SW480 (cell line): ENCODE measurements at places on chromosomes 6 and 20.
A peak's percentile ranks its signal among the peaks of the same experiment; 100 is the strongest.

GRCh38 chr6:11128608-11129007, 17.1 kb upstream of the ERVFRD-1 start:
- DNase-seq: no peak

DNA sequence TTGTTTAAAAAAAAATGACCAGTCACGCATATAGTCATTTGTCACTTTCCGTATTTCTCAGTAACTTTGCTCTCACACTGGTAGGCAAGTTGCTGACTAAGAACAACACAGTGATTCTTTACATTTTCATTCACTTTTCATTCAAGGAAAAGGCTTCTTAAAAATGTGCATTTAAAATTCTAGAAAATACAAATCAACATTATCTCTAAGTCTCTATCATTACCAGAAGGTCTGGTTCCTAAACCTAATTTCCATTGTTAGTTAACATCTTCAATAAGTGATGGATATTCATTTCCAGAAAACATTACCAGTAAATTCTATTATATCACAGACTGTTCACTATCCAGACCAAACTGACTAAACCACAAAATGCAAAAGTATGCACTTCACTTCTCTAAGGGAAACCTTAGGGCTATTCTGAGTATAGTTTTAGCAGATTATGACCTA, 115.3 kb downstream of the AHI1 start:
- no peak for DNase-seq

- no peak for DNase-seq
These were observed 89.1 kb upstream of the TAB2 start for GRCh38 chr6:149228311-149228955.

DNA sequence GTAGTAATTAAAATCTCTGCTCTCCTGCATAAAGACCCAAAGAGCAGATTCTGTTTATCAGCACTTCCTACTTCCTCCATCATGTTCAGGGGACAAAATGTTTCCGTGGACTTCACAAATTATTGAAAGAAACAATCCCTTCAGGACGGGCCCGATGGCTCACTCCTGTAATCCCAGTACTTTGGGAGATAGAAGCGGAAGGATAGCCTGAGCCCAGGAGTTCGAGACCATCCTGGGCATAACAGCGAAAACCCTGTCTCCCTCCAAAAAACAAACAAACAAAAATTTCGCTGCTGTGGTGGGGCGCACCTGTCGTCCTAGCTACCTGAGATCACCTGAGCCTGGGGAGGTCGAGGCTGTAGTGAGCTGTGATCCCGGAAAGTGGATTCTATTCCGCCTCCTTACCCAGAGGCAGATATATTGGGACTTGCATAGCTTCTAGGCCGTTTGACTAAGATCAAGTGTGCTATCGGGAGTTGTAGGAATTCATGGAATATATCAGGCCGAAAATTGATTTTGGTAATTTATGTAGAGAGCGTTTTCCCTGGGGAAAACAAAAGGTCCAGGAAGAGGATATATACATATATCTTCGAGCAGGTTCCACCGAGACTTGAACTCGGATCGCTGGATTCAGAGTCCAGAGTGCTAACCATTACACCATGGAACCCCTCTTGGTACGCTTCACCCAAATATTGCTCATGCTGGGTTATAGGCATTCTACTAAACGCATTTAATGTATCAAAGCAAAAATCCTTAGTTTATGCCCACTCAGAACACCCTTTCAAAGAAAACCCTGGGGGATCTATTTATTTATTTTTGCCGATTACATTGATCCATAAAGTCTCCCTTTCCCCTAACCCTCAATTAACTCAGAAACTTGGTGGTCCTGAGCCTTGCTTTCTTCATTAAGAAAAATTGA, 74.5 kb upstream of the ZNF184 start:
- DNase-seq: peak; percentile 43

- DNase-seq: no peak
These were observed 84.7 kb downstream of the DLGAP4 start for GRCh38 chr20:36390719-36391415.

GRCh38 chr6:11363881-11364576, 131.6 kb upstream of the NEDD9 start:
- no peak for DNase-seq

DNA sequence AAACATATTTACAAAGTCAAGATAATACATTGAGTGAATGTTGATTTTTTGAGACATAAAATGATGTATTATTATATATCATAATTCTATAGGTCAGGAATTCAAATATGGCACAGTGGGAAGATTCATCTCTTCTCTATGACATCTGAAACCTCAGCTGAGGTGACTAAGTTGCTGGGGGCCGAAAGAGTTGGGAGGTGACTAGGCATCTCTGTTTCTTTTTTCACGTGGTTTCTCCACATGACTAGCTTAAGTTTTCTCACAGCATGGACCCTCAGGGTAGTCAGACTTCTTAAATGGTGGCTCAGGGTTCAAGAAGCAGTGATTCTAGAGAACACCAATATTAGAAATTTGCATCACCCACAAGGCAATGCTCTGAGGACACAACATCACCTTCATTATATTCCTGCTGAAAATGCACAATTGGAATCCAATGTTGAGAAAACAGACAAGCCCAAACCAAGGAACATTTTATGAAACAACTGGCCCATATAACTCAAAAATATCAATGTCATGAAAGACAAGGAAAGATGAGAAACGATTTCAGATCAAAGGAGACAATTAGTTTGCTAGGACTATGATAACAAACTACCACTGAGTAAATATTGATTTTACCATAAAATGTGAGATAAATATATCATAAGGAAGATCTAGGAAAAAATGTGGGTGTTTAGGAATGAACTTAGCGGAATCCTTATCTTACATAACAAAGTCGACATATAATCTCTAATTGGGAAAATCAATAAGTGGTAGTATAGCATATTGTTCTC, 273.3 kb upstream of the IRAK1BP1 start:
- DNase-seq: no peak

GRCh38 chr20:9647741-9648140, 133.4 kb downstream of the LAMP5 start:
- DNase-seq: no peak

- DNase-seq: no peak
These were observed 9.6 kb downstream of the DSTN start for GRCh38 chr20:17579369-17580039.

GRCh38 chr6:106122306-106122918, 36.3 kb downstream of the PRDM1 start:
- no peak for DNase-seq

DNA sequence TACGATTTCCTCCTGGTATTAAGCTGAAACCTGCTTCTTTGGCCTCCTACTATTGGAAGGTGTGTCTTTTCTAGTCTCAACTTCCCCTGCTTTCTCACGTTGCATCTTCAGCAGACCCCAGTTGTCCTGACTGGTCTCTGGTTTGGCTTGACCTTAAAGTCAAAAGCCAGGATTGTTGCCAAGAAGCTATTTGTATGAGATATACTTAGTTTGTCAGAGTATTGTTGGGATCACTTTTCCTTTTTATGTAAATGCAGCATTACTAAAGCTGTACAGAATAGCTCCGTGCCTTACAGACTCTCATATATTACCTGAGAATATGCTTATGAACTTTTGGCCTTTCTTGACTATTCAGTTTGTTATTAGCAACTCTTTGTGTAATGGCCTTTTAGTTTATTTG, 61.1 kb downstream of the TSPYL4 start:
- no peak for DNase-seq

GRCh38 chr6:74256781-74257180, 560.8 kb downstream of the CD109 start:
- no peak for DNase-seq

GRCh38 chr20:38363004-38363747, 16.9 kb downstream of the LBP start:
- no peak for DNase-seq

GRCh38 chr20:3811467-3812258, 8.7 kb upstream of the AP5S1 start:
- peak; percentile 99 for DNase-seq

GRCh38 chr6:129096651-129097290, 213.8 kb downstream of the LAMA2 start:
- DNase-seq: no peak

DNA sequence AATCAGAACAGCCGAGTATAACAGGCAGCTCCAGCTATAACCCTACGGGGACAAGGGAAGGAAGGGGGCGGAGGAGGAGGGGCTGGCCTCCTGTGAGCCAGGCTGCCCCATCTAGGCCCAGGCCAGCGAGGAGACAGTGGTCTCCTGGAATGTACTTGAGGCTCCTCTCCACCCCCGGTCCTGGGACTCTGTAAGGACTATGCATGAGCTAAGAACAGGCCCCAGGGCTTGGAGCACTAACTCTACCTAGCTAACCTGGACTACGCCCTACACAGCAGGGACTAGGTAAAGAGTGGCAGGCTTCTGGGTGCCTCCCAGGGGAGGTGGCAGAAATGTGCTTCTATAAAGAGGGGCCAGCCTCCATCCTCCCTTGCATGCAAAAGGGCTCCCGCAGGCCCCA, 8.9 kb downstream of the KCNK15 start:
- DNase-seq: no peak

GRCh38 chr20:54794110-54794509, 318.7 kb downstream of the DOK5 start:
- DNase-seq: no peak

GRCh38 chr6:93300661-93301060, 118.7 kb downstream of the EPHA7 start:
- DNase-seq: no peak

DNA sequence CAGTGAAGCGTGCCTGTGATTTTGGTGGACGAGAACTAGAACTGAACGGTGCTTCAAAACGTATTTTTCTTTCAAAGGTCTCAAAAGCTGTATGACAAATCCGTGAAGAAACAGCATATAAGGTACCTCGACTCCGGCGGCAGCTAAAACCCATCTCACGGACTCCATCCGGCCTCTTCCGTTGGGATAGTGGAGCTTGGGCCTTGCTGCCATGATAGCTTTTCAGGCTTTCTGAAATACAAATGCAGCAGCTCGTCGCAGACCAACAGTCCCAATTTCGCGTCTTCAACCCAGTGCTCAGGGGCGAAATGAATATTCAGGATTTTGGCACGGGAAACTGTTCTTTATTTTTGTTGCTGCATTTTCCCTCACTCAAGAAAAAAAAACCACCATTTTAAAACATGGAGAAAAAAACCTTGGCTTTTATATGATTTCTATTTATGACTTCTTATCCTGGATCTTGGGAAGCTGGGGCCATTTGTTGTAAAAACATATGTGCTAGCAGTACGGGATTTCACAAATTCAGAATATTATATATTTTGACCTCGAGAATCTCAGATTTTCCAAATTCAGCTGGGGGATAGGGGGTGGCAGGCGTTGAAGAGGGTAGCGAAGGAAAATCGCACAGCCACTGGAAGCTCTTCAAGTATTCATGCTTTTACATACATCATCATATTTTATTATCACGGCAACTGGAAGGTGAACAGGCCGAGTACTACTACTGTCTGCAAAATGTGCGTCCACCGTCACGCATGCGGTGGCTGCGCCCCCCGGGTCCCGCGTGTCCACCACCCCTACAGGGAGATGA, 849 bp downstream of the GSTA4 start:
- DNase-seq: peak; percentile 35

- DNase-seq: no peak
These were observed 9.4 kb upstream of the ELMO2 start for GRCh38 chr20:46415773-46416172.

DNA sequence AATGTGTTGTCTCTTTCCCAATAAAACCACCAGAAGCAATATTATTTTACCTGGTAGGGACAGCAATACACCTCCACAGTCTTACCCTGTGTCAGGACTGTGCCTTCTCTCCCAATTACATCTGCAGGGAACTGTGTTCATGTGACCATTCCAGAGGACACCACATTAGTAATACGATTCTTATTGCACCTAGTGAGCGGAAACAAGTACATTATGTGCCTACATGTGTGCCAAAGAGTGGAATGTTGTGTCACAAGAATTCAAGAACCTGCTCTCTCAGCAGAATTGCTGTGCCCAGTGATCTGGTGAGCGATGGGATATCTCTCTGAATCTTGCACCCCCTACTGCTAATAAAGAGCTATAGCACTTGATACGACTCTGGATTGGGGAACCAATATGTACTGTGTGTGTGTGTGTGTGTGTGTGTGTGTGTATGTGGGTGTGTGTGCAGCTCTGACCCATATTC, 57.4 kb upstream of the FOXC1 start:
- DNase-seq: peak; percentile 17

DNA sequence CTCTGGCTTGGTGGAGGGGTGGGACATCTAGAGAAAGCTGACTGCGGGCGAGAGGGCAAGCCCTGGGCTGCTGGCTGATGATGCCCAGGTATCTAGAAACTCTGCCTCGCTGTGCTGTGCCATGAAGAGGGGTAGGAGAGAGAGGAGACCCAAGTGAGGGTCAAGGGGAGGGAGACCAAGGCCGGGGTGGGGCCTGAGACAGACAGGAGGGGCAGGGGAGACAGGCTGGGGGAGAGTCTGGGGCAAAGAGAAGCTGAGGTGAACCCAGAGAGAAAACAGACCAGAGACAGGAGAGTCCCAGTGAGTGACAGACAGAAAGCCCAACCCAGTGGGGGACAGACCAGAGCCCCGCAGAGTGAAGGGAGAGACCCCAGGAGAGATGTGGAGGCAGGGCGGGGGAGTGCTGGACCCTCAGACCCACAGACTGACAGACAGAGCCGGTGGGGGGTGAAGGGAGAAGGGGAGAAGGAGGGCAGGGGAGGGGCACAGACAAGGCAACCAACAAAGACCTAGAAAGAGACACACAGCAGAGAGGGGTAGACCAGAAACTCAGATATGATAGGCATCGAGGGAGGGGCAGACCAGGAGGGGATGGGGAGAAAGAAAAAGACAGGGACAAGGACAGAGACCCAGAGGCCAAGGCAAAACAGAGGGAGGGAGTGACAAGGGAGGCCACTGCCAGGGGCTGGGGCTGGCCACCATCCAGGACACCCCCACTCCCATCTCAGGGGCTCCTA, 5.9 kb downstream of the TEAD3 start:
- DNase-seq: no peak

- no peak for DNase-seq
These were observed 13.9 kb downstream of the LRFN2 start for GRCh38 chr6:40573221-40573620.

DNA sequence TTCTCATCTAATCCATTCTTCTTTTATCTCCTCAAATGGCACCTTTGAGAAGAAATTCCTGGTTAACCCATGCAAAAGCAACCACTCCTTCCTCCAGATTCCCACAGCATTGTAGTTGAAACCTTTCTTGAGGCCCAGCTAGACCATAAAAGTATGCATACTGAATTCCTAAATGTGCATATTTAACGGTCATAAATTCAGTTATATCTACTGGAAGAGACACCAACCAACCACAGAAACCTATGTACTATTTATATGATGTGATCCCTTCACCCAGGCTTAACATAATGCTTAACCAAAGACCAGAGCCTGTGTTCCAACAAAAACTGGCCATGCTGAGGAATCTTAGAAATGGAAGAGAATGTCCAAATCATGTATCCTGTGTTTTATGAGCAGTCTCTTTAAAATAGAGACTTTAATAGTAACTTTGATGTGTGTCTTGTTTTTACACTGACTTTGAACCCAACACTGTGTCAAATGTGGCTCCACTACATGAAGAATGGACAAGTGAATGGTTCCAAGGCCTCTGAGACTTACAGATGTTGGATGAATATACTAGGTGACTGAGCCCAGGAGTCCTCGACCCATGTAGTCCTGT, 11.4 kb upstream of the TAF8 start:
- peak; percentile 60 for DNase-seq

GRCh38 chr6:51813904-51814303, 273.5 kb downstream of the PKHD1 start:
- DNase-seq: no peak

GRCh38 chr20:33348136-33348937, 53.0 kb downstream of the CDK5RAP1 start:
- no peak for DNase-seq
